ENCODE measurements at places on chromosomes 2 and 18.

- DNase-seq: no peak
Measured at GRCh38 chr2:26297061-26297460, 48.9 kb upstream of the SELENOI start.

GRCh38 chr2:20391951-20392699 is 41.5 kb upstream of the PUM2 start:
- no peak for DNase-seq

GRCh38 chr2:236584521-236585384 is 15.1 kb downstream of the ACKR3 start:
- no peak for DNase-seq

DNA sequence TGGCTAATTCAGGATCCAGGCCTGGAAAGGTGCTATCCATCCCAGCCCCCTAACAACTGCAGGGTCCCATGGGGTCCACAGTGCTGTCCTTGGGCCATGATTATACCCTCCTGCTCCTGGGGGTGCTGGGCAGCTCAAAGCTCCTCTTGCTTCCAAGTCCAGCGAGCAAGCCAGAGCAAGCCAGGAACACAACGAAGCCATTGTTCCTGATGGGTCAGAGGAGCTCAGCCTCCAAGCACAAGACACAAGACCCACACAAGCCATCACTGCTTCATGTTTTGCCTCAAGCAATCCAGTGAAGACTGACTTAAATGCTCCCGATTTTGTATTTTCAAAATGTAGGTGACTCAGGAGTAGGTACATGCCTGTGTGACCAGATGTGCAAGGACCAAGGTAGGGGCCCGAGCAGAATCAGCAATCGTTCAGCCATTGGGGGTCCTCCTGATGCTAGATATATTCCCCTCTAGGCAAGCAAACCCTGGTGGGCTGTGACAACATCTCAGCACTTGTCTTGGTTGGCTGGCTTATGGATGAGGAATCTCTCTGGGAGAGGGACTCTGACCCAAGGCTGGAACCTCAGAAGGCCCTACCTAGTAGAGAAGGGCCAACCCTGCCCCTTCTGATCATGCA is 90.8 kb downstream of the EPAS1 start:
- no peak for DNase-seq

DNA sequence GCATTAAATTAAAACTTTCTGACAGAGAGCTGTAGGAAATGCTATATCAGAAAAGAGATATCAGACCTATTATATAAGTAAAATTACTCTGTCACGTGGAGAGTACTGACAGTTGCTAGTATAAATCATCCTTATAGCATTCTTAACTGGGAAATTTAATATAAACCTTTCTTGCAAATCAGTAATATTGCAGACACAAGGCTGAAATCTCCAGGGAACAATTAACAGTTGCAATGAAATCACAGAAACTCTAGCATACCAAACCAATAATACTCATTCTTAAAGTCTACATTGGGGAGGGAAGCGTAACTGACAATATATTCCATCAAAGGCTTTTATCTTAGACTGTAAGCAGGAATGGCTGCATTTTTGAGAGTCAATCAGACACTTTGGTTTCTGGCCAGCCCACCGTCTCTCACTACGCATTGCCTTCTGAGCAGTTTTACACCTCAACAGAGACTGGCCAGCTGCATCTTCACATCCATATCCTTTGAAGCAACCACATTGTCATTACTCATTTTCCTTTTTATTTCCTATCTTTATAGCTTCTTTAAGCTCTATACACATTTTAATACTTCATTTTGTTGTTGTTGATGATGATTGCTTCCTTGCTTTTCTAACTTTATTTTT is 536.0 kb upstream of the CDH2 start:
- DNase-seq: no peak

- DNase-seq: no peak
Measured at GRCh38 chr2:60958361-60958760, 59.2 kb upstream of the PEX13 start.

DNA sequence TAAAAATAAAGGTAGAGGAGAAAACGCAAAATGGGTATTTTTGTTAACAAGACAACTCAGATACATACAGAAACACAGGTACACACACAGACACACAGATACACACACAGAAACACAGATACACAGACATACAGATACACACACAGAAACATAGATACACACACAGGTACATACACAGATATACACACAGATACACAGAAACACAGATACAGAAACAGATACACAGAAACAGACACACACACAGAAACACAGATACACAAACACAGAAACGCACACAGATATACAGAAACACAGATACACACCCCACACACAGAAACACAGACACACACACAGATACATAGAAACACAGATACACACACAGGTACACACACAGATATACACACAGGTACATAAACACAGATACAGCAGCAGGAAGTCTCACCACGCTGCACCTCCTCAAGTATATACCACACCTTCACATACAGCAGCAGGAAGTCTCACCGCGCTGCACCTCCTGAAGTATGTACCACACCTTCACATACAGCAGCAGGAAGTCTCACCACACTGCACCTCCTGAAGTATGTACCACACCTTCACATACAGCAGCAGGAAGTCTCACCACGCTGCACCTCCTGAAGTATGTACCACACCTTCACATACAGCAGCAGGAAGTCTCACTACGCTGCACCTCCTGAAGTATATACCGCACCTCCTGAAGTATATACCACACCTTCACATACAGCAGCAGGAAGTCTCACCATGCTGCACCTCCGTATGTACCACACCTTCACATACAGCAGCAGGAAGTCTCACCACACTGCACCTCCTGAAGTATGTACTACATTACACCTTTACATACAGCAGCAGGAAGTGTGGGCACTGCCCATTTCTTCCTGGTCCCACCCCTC is 250.5 kb downstream of the HDAC4 start:
- DNase-seq: no peak

DNA sequence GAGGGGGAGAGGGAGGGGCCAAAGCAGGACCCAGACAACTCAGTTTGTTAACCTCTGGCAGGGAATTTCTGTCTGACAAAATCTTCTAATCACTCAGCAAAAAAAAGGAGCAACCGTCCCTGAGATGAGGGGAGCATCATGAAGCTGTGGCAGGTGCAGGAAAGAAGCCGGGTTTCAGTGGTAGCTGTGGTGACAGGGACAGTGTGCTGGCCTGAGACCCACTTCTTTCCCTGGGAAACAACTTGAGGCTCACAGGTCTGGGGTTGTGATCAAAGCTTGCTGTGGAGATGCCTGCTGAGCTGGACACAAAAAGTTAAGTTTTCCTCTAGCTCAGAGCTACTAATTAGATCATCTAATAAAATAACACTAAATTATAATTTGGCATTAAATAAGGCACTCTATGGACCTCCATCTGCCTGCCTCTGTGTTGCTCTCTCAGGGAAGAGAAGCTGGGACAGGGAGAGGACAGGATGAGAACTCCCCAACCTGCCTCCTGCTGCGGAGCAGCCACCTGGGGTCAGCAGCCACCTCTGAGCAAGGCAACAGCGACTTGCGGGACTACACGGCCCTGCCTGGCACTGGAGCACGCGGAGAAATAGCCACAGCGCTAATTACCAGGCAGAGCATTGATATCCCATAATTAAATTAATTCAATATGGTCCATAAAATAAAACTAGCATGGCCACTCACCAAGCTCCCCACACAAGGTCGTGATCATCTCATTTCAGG is 104.6 kb upstream of the TEX51 start:
- DNase-seq: no peak
